ENCODE measurements at places on chromosomes 13 and 19.

GRCh38 chr13:27853861-27854260 lies 61.6 kb downstream of the GSX1 start:
- no peak for DNase-seq

- no peak for DNase-seq
Measured at GRCh38 chr13:34417896-34418295, 524.2 kb upstream of the NBEA start.

DNA sequence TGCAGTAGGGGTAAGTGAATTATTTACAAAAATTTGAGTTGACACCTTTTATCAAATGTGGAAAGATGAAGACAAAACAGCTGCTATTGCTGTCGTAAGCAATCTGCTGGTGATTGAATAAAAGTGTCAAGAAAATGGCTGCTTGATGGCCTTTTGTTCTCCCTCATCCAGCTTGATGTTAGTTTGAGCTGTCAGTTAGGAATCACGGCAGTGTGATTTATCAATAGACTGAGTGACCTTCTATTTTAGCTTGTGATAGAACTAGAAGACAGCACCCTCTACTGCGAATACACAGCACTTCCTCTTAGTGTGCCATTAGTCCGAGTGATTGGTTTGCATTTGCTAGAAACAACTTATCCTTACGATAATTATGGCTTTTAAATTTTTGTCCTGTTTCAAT lies 76.3 kb downstream of the MZT1 start:
- no peak for DNase-seq

GRCh38 chr13:110114316-110114715 lies 192.6 kb downstream of the COL4A1 start:
- no peak for DNase-seq

- no peak for DNase-seq
Measured at GRCh38 chr19:53101518-53101917, 1.7 kb downstream of the ZNF160 start.

- no peak for DNase-seq
Measured at GRCh38 chr13:114127473-114128347, 4.7 kb downstream of the RASA3 start.

DNA sequence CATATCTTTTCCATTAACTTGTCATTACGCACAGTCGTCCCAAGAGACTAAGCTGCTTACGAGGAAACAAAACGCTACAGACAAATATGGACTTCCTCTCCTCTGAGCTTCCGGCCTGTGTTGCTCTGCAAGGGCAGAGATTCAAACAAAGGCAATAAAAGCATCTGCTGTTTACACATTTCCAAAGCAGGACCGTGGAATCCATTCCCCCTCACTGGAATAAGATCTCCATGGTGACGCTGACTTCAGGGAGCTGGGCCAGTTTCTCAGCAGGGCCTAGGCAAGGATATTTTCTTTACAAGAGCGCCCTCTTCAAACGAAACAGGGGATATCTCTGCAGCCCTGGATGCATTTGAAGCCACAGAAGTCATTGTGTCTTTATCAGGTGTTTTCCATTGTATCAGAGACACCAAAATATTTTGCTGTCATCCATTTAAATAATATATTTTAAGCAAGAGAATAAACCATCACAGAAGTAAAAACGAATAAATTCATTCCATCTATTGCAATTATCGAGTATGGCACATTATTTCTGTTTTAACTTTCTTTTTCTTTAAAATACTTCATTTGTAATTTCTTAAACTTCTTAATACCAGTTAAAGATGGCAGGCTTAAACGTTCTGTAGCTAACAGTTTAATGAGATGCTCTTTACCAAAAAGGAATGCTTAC lies 177.5 kb downstream of the DCLK1 start:
- no peak for DNase-seq

DNA sequence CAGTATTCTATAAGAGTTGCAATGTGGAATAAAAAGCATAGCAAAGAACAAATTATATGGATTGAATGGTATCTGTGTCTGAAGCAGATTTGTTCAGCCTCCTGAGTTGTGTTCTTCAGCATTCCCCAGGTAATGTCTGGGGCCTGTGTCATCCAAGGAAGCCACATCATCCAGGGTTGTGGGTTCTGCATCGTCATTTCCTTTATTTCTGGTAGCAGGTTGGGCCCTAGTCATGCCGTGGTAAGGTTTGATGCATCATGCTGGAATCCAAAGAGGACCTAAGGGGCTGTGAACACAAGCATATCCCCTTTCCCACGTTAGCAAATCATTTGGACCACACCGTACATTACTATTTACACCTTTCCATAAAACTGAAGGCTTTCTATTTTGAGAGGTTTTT lies 131.0 kb upstream of the ZNF91 start:
- no peak for DNase-seq

DNA sequence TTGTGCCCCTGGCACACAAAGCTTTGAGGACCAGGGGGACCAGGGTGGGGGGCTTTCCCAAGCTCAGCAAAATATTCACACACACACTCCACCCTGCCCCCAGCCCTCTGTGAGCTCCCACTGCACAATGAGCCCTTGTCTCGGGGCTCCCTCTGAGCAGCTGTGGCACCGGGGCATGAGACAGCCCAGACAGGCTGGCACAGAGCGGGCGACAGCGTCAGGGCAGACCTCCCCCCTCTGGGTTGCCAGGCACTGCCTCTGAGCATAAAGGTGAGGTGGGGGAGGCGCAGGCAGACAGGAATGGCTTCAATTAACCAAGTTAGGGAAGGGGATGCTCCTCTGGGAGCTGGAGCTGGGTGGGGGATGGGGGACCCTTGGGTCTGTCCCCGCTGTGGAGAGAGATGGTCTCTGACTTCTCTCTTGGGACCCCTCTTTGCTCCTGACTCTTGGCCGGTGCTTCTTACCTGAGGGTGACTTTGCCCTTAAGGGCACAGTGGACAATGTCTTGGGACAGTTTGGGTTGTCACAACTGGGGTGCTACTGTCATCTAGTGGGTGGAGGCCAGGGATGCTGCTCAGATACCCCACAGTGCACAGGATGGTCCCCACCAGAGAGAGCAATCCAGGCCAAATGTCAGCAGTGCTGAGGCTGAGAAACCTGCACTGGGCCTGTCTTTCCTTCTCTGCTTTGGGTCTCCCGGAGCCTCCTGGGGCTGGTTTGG lies 30.3 kb downstream of the LYL1 start:
- no peak for DNase-seq

Measured in activated T-cell treated with anti-CD3 and anti-CD28 coated beads for 1 hour (primary cell).